ENCODE measurements at places on chromosomes 7 and 10.

DNA sequence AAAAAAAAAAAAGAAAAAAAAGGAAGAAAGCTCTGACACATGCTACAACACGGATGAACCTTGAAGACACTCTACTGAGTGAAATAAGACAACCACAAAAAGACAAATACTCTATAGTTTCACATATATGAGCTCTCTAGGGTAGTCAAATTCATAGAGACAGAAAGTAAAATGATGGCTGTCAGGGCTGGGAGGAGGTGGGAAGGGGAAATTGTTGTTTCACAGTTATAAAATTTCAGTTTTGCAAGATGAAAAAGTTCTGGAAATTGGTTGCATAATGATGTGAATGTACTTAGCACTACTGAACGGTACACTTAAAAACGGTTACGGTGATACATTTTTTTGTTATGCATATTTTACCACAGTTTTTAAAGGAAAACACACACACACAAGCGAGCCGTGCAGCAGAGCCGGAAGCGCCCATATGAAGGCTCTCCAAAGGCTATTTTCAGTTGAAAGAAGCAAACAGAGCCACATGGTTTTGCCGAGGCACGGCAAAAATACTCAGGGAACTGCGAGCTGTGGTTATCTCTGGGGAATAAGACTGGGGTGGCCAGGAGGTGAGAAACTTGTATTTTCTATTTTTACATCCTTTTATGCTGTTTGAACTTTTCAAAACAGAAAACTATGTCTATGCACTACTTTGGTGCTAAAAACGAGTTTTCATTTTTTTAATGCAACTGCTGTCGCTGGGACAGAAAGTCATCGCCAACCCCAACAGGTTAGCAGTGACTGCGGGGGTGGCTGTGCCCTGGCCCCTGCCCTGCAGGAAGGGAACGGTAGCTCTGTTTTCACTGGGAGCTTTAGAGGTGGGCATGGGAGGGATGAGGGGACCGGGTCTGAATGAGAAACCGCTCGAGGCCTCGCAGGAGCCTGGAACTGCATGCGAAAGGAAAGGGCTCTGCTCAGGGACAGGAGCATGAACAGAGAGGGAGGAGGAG is 132.9 kb downstream of the OAT start:
- DNase-seq, result no peak

DNA sequence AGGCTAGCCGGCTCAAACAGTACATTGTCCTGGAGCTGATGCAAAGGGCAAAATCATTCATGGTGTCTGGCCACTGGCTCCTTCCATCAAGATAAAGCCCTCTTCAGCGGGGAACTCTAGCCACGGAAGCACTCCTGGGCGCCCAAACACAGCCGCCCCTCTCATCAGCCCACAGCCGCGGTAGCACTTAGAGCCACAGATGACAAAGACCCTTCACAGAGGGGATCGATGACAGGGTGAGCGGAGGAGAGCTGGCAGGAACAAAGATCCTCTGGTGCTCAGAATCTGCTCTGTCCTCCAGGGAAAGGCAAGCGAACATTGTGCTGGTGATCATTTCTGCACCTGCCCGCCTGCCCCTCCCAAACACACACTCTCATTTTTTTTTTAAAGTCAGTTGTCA is 222.2 kb upstream of the NRP1 start:
- DNase-seq, result no peak

GRCh38 chr10:80477-81105 is 31.5 kb upstream of the TUBB8 start:
- DNase-seq, result no peak

DNA sequence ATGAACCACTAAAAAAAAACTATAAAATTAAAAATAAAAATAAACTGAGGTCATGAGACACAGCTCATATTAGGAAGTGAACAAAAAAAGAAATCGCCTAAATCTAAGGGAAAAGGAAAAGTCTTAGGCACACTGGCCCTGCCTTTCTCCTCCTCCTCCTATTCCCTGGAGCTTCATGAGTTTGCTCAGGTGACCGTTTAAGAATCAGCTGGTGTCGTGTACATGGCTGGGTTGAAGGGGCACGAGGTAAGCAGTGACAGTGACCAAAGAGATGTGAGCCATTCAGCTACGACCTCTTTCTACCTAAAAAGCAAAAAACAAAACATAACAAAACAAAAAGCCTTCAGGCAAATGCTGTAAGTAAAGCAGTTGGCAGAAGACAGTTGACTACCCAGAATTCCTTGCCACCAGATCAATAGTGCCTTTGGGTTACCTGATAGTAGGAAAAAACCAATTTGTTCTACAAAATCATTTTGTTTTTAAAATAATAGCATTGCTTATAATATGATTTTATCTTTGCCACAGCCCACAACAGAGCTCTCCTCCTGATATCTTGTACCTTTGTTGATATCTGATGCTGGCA is 135.4 kb downstream of the DOCK4 start:
- DNase-seq, result no peak

DNA sequence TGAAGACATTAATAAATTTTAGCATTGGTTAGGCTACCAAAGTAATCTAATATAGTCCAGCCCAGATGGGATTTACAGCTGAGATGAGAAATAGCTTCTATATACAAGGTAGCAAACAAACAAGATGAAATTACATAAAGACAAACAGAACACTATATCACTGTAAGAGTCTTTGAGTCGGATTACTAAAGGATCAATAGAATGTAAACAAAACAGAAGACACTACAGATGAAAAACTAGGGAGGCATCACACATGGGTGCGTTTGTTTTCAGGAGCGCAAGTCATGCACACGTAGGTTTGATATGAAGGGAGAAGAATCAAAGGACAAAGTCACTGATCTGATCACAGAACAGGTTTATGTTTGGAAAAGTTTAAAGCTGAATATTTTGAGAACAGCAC is 26.5 kb downstream of the MPP7 start:
- no peak for DNase-seq

All from CD4-positive, alpha-beta T cell treated with Interleukin-2 at 100 ng/mL for 4 hours (primary cell).